ENCODE measurements at places on chromosomes 2 and 18. TPM values are rescaled to one million over a fixed set of nuclear protein-coding genes. Genes with fewer than 3 reads are reported as not detected.

- DNase-seq, result no peak
Observed at GRCh38 chr2:71922091-71922490, 225.6 kb downstream of the CYP26B1 start.

- no peak for DNase-seq
Observed at GRCh38 chr2:85178154-85178553, 45.0 kb downstream of the TCF7L1 start.

- no peak for DNase-seq
Observed at GRCh38 chr18:59050661-59051057, 89.0 kb upstream of the SEC11C start.

DNA sequence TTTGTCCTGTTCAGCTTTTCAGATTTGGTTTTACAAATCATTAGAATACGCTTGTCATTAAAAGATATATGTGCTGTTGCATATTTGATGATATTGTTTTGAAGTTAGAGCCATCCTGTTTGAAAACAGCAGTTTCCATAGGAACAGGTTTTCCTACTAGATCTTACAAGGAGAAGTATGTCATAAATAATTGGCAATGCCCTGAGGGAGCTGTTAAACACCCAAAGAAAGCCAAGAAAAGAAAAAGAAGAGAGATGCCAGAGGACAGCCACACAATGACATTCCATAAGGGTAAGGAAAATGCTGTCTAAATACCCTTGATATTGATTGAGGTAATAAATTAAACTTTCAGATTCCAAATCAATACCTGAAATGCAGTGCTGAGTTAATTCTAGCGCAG lies 392.2 kb upstream of the CRIM1 start:
- DNase-seq, result no peak

DNA sequence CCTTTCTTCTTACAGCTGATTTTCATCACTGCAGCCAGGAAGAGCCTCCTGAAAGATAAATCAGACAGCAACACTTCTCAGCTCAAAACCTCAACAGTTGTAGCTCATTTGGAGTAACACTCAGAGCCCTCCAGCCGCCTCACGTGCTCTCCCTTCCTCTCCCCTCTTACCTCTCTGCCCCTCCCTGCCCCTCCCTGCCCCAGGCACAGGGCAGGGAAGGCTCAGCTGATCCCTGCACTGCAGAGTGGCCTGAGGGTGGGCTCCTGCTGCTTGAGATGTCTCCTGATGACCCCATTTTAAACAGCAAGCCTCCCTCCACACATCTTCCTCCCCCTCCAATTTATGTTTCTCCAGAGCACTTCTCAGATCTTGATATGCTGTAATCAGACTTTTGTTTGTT lies 54.4 kb downstream of the SH3YL1 start:
- no peak for DNase-seq

- DNase-seq, result no peak
Observed at GRCh38 chr2:113162173-113162572, 11.6 kb upstream of the PSD4 start.

- no peak for DNase-seq
Observed at GRCh38 chr18:5771343-5771742, 124.0 kb downstream of the TMEM200C start.

DNA sequence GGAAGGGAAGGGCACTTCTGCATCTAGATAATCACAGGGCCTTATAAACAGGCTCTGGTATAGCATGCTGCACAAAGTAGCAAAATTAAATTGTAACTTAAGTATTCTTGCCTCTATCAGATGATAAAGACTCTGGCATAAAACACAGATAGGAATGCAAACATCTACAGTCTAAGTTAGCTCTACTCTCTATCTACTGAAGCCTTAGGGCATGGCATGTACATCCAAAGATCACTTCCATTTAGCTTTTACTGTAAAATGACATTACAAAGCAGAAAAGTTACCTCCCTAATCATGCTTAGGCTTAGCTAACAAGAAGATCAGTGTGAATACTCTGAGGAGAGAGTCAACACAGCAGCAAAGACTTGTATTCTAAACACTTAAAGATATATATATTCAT lies 90.7 kb downstream of the NOL10 start:
- DNase-seq, result no peak

- DNase-seq, result no peak
Observed at GRCh38 chr2:240178564-240178963, 38.1 kb upstream of the OTOS start.

GRCh38 chr2:231450548-231450989 lies 13.7 kb downstream of the NCL start:
- no peak for DNase-seq

DNA sequence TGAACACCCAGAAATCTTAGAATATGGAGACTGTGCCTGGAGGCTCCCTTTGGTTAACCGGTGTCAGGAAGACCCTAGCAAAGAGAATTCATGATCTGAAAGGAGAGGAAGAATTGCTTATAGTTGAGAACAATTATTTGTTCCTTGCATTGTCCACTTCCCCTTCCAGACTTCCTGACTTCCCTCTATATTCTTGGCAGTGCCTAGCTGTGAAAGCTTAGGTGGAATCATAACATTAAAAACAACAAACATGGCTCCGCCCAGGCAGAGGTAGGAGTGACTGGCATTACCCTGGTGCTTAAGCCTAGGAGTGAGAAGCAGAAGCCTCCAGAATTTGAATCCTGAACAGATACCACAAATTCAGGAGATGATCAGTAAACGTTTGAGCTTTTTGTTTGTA lies 1.9 kb downstream of the TTL start:
- DNase-seq, result no peak

DNA sequence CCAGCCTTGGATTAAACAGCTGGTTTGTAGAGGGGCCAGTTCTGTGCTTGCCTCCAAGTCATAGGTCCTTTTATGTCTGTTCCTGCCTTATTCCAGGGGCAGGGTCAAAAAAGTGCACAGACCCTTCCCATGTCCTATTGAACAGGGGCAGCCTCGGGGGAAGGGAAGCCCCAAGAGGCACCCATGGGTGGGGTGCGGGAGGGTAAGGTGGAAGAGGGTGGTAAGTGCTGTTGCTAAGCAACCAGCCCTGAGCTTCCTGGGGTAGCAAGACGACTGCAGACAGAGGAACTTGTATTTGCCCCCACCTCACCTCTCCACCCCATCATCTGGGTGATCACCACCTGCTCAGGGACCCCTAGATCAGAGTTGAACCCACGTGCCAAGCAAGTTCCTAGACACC lies 7.7 kb downstream of the DNMT3A start:
- DNase-seq, result no peak

GRCh38 chr2:50345701-50346591 lies 686.0 kb downstream of the NRXN1 start:
- DNase-seq, result no peak

DNA sequence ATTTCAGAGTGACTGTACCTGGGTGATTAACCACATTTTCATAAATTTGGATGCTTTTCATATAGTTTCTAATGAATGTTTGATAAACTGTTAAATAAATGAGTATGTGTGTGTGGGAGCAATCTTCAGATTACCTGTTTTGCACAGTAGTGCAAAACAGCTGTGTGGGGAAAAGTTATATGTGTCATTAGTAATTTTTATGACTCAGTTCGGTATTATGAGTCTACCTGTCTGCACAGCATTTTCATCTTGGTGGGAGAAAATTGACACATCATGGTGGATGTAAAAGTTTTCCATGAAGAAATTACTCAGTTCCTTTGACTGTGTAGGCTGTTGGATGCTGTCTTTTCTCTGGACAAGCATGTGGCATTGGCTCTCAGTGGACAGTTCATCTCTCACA lies 43.8 kb downstream of the LTBP1 start:
- DNase-seq, result no peak

DNA sequence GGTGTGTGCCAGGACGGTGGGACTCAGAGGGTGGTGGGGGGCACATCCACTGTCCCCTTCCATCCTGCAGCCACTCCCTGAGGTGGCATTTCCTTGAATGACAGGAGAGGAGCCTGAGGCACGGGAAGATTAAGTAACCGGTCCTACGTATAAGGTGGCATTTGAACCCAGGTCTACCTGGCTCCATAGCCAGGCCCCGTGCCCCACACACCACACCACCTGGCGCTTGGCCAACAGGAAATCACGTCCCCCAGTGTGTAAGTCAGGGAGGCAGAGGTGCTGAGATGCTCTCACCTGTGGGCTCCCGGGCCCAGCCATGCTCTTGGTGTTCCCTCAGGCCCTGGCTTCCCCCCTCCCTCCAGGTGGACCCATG lies 53.7 kb downstream of the HPCAL1 start:
- no peak for DNase-seq

- no peak for DNase-seq
Observed at GRCh38 chr2:230969659-230970015, 26.3 kb upstream of the SPATA3 start.

DNA sequence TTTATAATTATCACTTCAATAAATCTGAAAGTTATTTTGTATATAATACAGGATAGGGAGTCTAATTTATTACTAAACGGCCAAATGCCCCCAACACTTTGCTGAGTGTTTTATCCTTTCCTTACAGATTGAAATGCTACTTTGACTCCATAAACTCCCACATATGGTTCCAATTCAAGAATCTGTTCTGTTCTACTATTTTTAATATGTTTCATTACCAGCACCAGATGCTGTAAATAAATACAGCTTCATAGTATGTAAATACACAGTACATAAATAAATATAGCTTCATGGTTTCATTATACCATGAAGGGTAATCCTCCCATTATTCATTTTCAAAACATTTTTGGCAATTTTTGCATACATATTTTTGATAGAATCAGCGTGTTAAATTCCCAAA lies 34.0 kb upstream of the MREG start:
- DNase-seq, result no peak

DNA sequence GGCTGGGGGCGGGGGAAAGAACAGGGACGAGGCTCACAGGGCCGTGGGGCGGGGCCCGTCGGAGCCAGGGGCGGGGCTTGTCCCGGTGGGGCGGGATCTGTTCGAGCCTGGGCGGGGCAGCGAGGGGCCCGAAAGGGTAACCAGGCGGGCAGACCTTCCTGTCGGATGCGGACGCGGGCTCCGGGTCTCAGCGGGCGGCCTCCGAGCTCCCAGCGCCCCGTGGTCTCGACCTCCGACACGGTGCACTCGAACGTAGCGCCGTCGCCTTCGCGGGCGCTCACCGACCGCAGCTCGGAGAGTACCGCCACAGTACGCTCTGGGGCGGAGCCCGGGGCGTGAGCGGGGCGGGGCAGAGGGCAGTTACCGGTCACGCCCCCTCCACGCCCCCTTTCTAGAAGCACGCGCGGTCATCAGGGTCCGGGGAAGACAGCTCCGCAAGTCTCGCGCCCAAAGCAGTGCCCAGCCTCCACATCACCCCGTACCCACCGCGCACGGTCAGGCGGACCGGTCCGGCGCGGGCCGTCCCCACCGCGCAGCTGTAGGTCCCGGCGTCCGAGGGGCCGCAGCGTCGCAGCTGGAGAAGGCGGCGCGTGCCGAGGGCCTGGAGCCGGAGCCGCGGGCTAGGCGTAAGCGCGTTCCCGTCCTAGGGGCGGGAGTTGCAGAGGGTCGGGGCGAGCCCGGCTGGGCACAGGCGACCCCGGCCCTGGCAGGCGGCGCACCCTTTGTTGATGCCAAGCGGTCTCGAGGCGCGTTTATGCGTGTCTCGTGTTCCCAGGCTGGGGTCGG lies 8.7 kb downstream of the TMEM198 start:
- DNase-seq, result peak; percentile 90

- no peak for DNase-seq
Observed at GRCh38 chr18:2898186-2898640, 51.4 kb downstream of the EMILIN2 start.

DNA sequence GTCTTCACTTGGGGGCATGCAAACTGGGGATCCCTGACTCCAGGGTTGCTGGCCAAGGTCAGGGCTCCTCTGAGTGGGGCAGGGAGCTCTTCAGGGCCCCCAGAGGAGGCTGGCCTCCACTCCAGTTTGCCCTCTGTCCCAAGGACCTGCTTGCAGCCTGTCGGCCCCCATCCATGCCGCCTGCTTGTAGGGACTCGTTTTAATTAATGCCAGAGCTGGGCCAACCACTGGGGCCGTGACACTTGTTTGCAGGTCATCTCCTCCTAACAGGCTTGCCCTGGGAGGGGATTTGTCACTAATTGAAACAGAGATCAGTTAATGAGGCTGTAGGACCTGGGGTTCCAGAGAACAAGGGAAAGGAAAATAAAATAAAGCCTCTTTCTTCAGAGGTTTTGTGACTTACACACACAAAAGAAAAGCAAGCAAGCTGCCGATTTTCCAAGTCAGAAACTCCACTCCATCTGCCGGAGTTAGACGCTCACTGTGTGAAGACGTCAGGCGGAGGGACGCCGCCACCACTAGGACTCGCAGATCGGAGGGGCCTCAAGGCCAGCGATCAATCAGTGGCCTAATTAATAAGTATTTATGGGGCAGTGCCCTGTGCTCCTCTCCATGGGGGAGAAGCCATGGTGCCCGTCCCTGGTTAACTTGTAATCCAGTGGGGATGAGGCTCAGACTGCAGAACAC lies 75.9 kb downstream of the SFXN5 start:
- no peak for DNase-seq

- no peak for DNase-seq
Observed at GRCh38 chr2:11799826-11800225, 53.4 kb downstream of the LPIN1 start.

- no peak for DNase-seq
Observed at GRCh38 chr18:51342815-51343214, 145.3 kb upstream of the MEX3C start.

- no peak for DNase-seq
Observed at GRCh38 chr2:13662055-13662454, 945.3 kb downstream of the TRIB2 start.

DNA sequence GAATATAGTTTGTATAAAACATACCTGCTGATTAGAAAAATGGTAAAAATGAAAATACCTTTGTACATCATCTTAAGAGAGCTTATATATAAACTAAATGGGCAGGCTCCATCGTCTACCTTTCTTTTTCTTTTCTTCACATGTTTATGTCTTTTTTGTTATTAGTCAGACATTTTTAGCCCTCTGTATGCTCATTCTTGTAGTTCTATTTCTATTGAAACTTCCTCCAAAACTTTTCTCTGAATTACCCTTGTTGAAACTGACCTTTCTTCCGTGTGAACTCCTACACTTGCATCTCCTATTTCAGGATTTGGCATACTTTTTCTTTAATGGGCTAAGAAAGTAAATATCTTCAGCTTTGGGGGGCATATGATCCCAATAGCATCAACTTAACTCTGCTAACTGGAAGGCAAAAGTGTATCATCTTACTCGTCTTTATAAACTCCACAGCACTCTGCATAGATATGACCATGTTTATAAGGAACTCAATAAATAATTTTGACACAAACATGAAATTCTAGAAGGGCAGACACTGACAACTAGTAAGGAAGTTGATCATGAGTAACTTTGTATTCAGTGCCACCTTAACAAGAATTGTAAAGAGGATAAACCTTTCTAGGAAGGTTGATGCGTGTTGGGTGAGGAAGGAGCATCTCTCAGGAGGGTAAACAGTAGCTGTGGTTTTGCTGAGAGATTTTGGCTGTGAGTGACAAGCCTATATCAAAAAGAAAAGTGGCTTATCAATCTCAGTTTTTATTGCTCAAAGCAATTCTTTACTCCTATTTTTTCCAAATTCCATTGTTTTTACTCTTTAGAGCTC lies 127.6 kb downstream of the PIK3C3 start:
- no peak for DNase-seq

Gene RUFY4
- total RNA-seq, result not detected

Gene NAT8
- not detected for total RNA-seq

Gene ABHD1
- 2.4 TPM for total RNA-seq

Gene PLGLB1
- 1.4 TPM for total RNA-seq

Gene POTEC
- not detected for total RNA-seq

Gene CYP27A1
- 12.5 TPM for total RNA-seq

Gene TCF7L1
- 9.3 TPM for total RNA-seq

Gene ARHGAP15
- 4.2 TPM for total RNA-seq

Gene ANKRD30B
- not detected for total RNA-seq

Gene TUBA4B
- total RNA-seq, result not detected

Gene ABCB11
- 0.32 TPM for total RNA-seq

Gene DNER
- total RNA-seq, result 3.3 TPM

Gene REEP1
- total RNA-seq, result 23.6 TPM

Gene C2orf80
- total RNA-seq, result not detected

Gene SCG2
- not detected for total RNA-seq
